Stimulated activated CD4-positive, alpha-beta T cell treated with anti-CD3 and anti-CD28 coated beads, Interleukin-15, amount 100 ng/mL, for 1 hour (primary cell): ENCODE measurements at places on chromosomes 16 and 17.

GRCh38 chr17:27746881-27747280 is 53.4 kb downstream of the NOS2 start:
- no peak for DNase-seq

GRCh38 chr16:86598607-86599565 is 20.5 kb downstream of the FOXL1 start:
- DNase-seq: no peak

- DNase-seq: no peak
Measured at GRCh38 chr17:14214271-14214670, 22.4 kb downstream of the CDRT15 start.

DNA sequence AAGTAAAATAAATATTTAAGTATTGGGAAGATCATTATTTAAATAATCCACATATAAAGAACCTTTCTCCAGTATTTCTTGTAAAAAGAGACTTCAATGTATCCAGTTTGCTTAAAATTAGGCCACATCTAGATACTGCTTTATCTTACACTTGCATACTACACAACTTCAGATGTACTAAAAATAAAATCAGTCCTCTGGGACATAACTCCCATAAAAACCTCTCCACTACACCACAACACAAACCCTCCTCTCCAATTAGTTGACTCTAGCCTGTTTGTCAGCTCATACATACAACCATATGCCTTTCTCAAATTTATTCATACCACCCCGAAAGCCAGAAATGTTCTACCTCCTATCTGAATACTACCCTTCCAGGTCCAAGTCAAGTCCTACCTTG is 21.6 kb downstream of the SPOP start:
- DNase-seq: no peak

GRCh38 chr17:47220531-47220999 is 11.4 kb downstream of the MYL4 start:
- no peak for DNase-seq

GRCh38 chr17:16922386-16923096 is 49.4 kb downstream of the TNFRSF13B start:
- DNase-seq: no peak
